ENCODE measurements at places on chromosomes 6 and 20.

DNA sequence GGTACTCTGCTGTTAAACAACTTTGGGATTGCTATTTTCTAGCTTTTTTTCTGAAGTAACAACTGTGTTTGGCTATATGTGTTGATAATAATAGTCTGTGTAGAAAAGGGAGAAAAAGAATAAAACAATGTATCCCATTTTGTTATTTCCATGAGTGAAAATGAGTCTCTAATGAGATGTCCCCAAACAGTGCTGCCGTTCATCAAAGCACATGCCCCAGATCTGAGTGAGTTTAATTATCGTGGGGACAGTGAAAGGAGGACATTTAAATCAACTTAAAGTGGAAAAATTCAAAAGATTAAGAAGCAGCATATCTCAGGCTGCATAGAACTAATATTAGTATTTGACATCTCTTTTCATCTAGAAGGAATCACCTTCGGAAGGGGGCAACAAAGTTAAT, 59.6 kb downstream of the NCOA7 start:
- no peak for DNase-seq

GRCh38 chr6:15861486-15861885, 198.7 kb upstream of the DTNBP1 start:
- DNase-seq: peak; percentile 9

GRCh38 chr6:126546541-126547120, 206.7 kb downstream of the CENPW start:
- no peak for DNase-seq

- DNase-seq: peak; percentile 88
Measured at GRCh38 chr6:25218346-25218745, 60.8 kb upstream of the CARMIL1 start.

- peak; percentile 58 for DNase-seq
Measured at GRCh38 chr6:43942011-43942442, 172.0 kb downstream of the VEGFA start.

DNA sequence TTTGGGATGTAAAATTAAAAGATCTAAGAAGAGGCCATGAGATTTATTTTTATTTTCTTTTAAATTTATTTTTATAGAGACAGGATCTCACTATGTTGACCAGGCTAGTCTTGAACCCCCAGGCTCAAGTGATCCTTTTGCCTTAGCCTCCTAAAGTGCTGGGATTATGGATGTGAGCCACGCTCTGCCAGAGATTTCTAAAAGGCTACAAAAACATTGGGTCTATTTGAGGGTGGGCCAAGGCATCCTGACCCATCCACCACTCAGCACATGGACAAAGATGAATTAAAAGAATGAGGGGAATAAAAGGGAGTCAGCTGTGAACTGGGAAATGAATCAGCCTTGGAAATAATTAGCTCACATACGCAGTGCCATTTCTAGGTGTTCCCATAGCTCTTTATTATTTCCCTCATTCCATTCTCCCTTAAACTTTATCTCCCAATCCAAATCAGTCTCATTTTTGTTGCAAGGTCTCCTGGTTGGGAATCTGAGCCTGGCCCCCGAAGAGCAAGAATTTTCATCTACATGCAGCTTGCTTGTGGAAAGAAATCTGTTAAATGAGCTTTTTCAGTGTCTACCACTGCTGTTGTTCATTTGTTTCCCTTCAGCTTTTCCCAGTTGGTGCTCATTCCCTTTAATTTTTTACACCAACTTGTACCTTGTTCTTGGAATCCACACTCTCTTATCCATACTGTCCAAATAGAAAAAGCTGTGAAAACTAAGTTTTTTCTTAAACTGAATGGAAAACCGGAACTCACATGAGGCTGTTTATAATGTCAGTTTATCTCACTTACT, 66.9 kb downstream of the MKKS start:
- no peak for DNase-seq

DNA sequence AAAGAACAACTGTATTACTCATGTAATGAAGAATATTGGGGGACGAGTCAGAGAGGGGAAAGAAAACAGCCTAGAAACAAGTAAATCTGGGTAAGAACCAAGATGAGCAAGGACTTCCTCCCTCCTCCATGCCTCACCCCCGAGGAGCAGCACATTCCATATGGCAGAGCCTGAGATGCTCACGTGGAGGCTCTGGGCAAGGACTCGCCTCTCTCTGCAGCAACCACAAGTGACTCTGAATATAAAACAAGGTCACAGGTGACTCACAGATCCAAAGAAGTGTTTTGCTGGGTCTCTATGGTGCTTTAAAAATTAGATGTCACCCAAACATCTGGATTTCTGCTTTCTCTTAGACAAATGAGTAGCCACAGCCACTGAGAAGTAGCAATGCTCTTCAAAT, 453.0 kb upstream of the SULF2 start:
- no peak for DNase-seq

DNA sequence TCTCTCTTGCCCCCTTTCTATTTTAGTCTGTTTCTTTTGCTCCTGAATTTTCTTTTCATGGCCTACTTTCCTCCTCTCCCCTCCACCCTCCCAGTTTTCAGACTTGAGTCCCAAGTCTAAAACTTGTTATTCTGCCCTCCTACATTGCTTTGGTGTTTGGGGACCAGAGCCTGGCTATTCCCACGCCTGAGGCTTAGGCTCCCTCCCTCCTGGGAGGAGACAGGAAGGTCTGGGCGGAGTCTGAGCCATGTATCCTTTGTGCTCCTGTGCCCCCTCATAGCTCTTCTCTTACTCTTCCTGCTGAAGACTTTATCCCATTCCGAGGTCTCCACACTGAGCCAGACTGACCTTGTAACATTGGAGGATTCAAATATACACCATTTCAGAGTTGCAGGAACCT, 69.5 kb downstream of the DAAM2 start:
- no peak for DNase-seq

DNA sequence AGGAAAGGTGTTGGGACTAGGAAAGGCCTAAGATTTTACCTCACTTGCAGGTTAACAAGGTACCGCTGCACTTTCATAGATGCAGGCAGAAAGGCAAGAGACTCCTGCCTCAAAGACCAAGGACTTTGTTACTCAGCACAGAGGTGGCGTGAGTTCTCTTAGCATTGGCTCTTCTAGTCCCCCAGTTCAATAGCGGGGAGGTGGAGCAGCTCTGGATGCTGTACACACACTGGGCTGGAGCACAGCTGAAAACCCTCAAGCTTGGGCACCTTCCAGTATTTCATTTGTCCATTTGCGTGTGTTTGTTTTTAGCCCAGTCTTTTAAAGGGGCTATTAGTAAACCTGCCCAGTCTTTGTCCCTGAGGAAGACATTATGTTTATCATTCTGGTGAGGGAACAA, 345.2 kb downstream of the FARS2 start:
- peak; percentile 40 for DNase-seq

- no peak for DNase-seq
Measured at GRCh38 chr20:59682603-59683002, 78.3 kb downstream of the PHACTR3 start.

- DNase-seq: peak; percentile 19
Measured at GRCh38 chr6:160750276-160750689, 48.2 kb downstream of the PLG start.

- DNase-seq: no peak
Measured at GRCh38 chr6:126723541-126724170, 383.7 kb downstream of the CENPW start.

DNA sequence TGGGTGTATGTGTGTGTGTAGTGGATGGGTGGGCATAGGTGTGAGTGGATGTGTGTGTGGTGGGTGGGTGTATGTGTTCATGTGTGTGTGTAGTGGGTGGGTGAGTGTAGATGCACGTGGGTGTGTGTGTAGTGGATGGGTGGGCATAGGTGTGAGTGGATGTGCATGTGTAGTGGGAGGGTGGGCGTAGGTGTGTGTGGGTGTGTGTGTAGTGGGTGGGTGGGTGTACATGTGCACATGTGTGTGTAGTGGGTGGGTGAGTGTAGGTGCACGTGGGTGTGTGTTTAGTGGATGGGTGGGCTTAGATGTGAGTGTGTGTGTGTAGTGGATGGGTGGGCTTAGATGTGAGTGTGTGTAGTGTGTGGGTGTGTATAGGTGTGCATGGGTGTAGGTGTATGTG, 104.4 kb downstream of the MYLK4 start:
- DNase-seq: no peak

GRCh38 chr20:48773837-48774418, 53.9 kb downstream of the PREX1 start:
- DNase-seq: no peak

DNA sequence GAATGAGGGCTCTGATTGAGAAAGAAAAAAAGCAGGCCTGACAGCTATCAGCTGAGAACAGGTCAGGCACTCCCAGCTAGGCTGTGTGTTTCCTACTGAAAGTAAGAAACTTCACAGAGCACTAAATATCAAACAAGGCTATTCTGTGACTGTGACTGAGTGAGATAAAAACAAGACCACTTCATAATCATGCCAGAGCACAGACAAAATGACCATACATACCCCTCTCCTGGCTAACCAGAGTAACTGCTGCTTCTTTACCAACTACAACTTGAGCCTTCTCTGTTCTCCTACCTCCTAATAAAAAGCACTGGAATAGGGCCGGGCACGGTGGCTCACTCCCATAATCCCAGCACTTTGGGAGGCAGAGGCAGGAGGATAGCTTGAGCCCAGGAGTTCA, 6.8 kb upstream of the BTN1A1 start:
- no peak for DNase-seq

GRCh38 chr20:11270566-11270965, 596.8 kb upstream of the JAG1 start:
- DNase-seq: no peak

- DNase-seq: no peak
Measured at GRCh38 chr6:2416128-2416712, 170.8 kb upstream of the GMDS start.

- no peak for DNase-seq
Measured at GRCh38 chr20:36390719-36391415, 84.7 kb downstream of the DLGAP4 start.

GRCh38 chr6:29577544-29577943, 7.4 kb upstream of the OR2H2 start:
- no peak for DNase-seq

DNA sequence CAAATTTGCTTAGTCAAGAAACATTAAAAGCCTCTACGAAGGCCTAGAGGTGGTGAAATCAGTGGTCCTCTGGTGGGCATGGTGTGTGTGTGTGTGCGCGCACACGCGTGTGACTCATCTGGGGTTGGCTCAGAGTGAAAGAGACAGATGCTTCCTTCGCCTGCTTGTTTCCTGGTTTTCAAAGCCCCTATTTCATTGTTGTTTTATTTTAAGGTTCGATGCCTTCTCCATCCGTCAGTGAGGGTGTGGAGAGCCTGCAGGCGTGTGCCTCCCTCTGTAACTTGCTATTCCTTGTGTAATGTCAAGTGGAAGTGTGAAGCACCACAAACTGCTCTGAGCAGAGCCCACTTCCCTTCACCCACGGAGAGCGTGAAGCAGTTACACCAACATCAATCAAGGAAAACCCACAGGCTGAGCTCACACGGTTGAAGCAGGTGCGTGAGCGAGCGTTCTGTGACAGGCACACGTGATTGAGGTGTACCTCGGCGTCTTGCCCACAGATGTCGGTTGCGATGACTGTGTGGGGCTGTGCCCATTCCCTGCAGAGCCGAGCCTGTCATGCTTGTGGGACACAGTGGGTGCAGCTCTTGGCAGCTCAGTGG, 233.9 kb downstream of the PRL start:
- no peak for DNase-seq

DNA sequence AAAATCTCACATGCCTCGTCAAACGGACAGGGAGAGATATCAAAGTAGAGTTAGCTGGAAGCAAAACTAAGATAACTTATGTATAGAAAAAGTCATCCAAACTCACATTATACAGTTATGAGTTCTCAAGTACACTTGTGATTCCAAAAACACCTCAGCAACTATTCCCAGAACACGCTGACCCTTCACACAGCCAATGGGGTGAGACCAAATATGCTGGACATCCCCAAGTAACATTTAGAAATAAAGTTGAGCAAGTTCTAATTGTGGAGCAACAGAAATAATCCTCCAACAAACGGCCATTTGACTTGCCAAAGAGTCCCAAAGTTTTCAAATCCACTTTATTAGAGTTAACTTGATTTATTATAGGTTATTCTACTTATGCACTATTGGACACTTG, 52.4 kb downstream of the LY86 start:
- DNase-seq: no peak

- no peak for DNase-seq
Measured at GRCh38 chr20:41249411-41250281, 67.9 kb downstream of the ZHX3 start.

DNA sequence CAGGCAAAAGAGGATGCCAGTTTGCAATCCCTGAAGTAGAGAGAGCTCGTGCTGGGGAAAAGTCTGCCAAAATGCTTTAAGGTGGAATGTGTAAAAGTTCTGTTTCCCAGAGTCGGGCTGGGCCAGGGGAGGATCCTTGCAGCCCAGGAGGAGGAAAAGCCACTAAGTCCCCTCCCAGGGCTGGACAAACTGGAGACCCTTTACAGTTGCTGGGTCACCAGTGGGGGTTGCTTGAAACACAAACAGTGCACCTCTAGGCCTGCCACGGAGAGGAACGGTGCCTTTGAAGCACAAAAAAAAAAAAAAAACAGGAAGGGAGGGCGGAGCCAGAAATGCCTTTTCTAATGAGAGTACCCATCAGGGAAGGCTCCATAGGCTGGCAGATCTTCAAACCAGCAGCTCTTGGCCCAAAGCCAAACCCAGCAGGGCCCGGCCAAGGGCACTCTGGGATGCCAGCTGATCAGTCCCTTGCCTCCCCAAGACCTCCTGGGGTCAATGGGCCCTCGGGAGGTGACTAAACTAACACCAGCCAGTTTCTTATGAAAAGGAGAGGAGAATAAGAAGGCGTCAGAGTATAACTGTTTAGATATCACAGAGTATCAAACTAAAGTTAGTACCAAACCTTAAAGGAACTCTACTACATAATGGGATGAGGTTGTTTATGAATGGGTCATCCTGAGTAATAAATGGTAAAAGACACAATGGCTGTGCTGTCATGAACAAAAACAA, 23.7 kb downstream of the HLA-A start:
- peak; percentile 95 for DNase-seq

- DNase-seq: peak; percentile 95
Measured at GRCh38 chr6:141552463-141552862, 580.3 kb upstream of the GJE1 start.

GRCh38 chr6:113859349-113860180, 2.4 kb downstream of the MARCKS start:
- peak; percentile 47 for DNase-seq

- no peak for DNase-seq
Measured at GRCh38 chr20:4045741-4046140, 30.4 kb upstream of the RNF24 start.

DNA sequence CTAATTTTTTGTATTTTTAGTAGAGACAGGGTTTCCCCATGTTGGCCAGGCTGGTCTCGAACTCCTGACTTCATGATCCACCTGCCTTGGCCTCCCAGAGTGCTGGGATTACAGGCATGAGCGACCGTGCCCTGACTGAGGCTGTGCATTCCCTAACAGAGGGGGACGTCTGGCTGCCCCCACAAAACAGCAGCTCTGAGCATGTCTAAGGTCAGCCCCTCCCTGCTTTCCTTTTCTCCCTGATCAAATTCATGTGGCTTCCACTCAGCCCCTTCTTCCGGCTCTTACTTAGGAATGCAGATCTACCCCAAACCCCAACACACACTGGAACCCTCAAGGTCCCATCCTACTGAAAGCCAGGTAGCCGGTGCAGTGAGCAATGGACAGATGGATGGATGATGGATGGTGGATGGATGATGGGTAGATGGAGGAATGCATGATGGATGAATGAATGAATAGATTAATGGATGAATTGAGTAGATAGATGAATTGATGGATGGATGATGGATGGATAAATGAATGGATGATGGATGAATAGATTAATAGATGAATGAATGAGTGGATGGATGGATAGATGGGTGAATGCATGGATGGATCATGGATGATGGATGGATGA, 91.5 kb upstream of the BHLHE23 start:
- DNase-seq: no peak

- DNase-seq: no peak
Measured at GRCh38 chr6:122363769-122364483, 35.5 kb upstream of the HSF2 start.

GRCh38 chr6:127518710-127519468, at the start of gene MTCL3:
TSS of gene MTCL3 (minus strand) at chr6:127519335.
- peak; percentile 100 for DNase-seq

All from NCI-H146 (cell line).